ENCODE measurements at places on chromosomes 16 and 17. TPM values are rescaled to one million over a fixed set of nuclear protein-coding genes. Genes with fewer than 3 reads are reported as not detected.
A peak's percentile ranks its signal among the peaks of the same experiment; 100 is the strongest.

DNA sequence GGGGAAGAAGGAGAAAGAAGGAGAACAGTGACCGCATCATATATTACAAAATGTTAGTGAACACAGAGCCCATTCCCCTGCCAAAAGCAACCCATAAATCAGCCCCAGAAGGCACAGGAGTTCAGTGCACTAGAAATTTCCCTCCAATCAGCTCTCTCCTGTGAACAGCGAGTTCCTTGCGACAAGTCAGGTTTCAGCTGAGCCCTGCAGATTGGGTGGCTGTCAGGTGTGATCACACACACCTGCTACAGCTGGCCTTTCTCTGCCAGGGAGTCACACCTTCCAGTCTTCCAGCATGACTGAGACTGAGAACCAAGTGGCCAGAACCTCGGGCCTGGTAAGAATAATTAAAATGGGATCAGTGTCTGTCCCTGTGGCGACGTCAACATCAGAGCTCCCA is 60.2 kb downstream of the SHISA9 start:
- DNase-seq: no peak

- DNase-seq: no peak
Measured at GRCh38 chr17:53390575-53390974, 432.2 kb upstream of the KIF2B start.

DNA sequence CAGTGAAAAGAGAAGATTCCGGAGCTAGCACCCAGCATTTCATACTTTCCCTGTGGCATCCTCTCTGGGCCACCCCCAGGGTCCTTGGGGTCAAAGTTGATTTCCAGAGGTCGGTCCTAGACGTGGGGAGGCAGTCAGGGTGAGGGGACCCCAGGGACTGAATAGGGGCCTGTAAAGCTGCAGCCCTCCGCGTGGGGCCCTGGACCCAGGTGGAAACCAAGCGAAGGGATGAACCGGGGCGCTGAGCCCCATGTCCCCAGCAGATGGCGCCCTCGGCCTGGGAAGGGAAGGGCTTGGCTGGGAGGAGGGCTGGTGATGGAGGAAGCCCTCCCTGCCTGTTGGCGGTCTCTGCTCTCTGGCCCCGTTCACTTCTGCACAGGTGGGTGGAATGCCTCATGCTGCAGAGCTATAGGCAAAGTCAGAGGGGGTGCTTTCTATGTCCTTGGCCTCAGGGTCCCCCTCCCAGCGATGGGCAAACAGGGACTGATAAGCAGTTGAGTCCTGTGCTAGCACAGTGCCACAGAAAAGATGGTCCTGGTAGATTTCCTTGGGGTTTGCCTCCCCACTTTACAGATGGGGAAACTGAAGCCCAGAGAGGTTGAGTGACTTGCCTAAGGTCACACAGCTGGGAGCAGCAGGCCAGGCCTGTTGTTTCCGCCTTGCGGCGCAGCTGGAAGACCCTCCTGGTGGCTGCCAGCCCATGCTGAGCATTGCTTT is 163.4 kb upstream of the CIBAR2 start:
- peak; percentile 32 for DNase-seq

DNA sequence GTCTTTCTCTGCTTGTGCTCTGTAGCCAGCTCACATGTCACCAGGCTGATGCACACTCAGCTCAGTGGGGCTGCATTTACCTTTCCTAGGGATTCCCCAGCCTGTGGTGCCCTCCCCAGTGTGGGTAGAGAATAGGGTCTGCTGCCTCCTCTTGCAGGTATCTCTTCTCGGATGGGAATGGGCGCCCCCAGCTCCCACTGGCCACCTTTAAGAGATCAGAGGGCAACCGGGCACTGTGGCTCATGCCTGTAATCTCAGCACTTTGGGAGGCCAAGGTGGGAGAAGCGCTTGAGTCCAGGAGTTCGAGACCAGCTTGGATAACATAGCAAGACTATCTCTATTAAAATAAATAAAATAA is 3.3 kb downstream of the XYLT2 start:
- no peak for DNase-seq

DNA sequence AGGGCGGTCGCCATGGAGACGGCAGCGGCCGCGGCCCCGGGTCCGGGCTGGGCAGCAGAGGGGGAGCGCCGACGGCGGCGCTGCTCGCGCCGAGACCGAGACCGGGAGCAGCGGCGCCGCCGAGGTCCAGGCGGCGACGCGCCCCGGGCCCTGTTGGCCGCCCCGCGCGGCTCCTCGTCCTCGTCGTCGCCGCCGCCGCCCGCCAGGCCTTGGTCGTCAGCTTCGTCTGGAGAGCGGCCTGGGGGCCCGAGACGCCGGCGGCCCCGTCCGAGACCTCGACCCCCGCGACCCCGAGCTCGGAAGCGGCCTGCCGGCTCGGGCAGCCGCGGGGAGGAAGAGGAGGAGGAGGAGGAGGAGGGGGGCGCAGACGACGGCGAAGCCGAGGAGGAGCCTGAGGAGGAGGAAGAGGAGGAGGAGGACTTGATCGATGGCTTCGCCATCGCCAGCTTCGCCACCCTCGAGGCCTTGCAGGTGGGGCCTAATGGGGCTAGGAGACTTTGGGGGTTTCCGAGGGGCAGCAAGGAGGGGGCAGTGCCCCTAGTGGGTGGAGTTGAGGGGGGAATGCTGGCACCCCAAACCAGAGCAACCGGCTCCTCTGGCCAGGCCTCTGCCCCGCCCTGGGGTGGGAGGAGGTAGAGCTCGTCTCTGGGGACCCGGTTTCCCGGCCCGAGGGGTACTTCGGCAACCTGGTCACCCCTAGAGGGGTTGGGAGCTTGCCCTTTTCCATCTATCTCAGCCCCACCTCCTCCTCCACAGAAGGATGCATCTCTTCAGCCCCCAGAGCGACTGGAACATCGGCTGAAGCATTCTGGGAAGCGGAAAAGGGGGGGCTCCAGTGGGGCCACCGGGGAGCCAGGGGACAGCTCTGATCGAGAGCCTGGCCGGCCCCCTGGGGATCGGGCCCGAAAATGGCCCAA is 1.5 kb downstream of the FBRS start:
- DNase-seq: peak; percentile 35

DNA sequence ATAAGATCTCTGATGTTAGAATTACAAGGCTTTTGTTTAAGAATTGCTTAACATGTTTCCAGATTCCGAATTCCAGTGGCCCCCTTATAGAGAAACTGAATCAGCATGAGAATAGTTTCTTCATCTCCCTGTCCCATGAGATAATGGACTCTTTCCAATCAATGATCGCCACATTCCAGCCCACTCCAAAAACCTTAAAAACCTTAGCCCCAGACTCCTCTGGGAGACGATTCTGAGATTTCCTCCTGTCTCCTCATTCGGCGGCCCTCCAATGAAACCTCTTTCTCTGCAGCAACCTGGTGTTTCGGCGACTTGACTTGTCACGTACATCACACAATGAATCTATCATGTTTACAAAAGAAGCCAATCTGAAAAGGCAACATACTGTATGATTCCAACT is 197.1 kb upstream of the PSMD7 start:
- DNase-seq: no peak

- DNase-seq: no peak
Measured at GRCh38 chr16:50015631-50016030, 9.4 kb upstream of the CNEP1R1 start.

GRCh38 chr16:12113523-12114345 is 137.2 kb downstream of the SNX29 start:
- DNase-seq: no peak

GRCh38 chr17:60916043-60916442 is 238.4 kb downstream of the BCAS3 start:
- no peak for DNase-seq

DNA sequence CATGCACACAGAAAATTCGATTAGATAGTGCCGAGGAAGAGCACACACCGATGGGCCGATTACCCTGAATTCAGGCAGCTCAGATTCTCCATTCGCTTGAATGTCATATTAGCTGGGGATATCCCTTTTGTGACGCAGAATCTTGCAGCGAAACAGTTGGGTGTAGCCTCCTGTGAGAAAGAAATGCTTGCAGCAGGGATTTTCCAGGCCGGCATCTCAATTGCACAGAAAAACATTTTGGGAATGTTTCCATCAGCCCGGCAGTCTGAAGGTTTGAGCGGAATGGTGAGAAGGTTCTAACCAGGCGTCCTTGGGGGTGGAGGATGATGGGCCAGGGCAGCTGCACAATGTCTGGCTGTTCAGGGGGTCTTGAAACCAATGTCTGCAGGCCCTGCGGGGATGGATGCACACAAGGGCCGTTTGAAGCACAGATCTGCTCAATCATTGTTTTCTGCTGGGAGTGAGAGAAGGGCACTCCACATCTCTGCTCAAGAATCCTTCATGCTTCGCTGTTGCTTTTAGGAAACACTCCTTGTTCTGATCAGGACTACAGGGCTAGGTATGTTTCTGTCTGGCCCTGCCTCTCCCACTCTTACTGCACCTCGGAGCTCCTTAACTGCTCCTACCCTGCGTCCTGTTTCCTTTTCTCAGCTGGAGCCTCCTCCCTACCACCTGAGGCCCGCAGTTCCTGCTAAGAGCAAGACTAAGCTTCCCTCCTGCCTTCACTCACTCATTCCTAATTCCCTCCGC is 94.6 kb downstream of the CMIP start:
- DNase-seq: no peak

DNA sequence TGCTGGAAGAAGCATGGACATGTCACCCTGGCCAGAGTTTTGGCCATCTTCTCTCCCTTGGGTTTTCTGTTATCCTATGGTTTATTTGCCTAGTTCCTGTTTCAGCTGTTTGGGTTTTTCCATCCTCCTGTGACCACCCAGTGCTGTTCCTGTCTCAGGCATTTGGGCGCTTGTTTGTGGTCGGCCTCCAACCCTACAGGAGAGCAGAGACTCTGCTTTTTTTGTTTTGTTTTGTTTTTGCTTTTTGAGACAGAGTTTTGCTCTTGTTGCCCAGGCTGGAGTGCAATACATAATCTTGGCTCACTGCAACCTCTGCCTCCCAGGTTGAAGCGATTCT is 3.3 kb upstream of the ZC3H7A start:
- DNase-seq: no peak

DNA sequence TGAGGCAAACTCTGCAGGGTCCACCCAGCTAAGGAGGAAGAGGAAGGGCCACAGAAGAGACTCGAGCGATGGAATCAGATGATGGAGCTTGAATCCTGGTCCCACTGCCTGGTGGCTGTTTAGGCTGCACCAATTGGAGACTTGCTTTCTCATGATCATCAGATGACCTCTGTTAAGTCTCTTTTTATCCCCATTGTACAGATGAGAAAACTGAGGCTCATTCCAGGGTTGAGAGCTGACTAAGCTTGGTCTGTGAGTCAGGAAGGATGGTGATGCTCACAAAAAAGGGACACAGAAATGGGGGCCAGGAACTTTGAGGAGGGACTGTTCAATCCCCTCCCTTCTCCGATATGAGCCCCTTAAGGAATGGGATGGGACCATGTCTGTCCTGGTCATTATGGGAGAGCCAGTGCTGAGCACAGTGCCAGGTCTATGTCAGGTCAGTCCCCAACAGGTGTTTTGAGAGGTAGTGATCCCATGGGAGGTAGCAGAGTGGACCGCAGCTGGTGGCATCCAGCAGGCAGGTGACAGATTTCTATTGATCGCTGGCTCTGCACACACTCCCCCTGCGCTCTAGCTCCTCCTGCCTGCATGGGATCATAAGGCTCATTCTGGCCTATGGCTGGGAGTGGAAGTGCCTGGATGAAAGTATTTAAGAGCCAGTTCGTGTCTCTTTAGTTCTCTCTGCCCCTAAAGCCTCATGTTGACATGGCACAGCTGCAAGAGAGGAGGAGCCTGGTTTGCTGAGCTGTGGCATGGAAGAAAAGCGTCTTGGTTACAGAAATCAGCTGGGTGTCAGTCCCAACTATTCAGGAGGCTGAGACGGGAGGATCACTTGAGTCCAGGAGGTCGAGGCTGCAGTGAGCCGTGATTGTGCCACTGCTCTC is 27.2 kb downstream of the SNX20 start:
- no peak for DNase-seq

GRCh38 chr17:41490000-41490990 is 585 bp upstream of the KRT36 start:
- no peak for DNase-seq

GRCh38 chr17:19249681-19250080 is 12.5 kb downstream of the EPN2 start:
- no peak for DNase-seq

Gene SUMO2
- 159 TPM for total RNA-seq

Gene KRTAP1-5
- total RNA-seq: 0.17 TPM

Gene KRT33B
- not detected for total RNA-seq

Gene ITGAX
- total RNA-seq: not detected

Data from mammary epithelial cell (primary cell).